NCI-H1417 (cell line): ENCODE measurements at places on chromosomes 4 and X.

- no peak for DNase-seq
Measured at GRCh38 chrX:65811558-65812228, 144.2 kb downstream of the MSN start.

GRCh38 chr4:155906554-155907247, 3.2 kb downstream of the TDO2 start:
- DNase-seq = peak; percentile 69

DNA sequence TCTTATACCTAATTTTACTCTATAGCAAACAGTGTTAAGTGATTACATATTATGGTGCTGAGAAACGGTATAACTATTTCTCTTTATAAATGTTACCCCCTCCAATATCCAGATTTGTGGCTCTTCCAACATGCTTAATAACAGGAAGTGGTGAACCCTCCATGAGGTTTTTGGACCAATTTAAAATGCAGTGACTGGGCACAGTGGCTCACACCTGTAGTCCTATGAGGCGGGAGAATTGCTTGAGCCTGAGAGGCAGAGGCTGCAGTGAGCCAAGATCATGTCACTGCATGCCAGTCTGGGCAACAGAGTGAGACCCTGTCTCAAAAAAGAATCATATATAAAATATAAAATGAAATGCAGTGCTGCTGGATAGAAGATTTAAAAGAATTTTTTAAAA, 137.3 kb downstream of the MGST2 start:
- DNase-seq = no peak

GRCh38 chrX:111035256-111035655, 60.7 kb upstream of the PAK3 start:
- DNase-seq = no peak
